ENCODE measurements at places on chromosomes 6 and 20. TPM values are rescaled to one million over a fixed set of nuclear protein-coding genes. Genes with fewer than 3 reads are reported as not detected.

GRCh38 chr20:57715268-57715904 is 5.6 kb upstream of the PMEPA1 start:
- DNase-seq, result no peak

PGC gene
- total RNA-seq, result not detected

- DNase-seq, result no peak
These were observed 26.1 kb downstream of the CHMP4B start for GRCh38 chr20:33837096-33837830.

PRPH2 gene
- total RNA-seq, result 0.15 TPM

ARMC2 gene
- total RNA-seq, result 1.0 TPM

DNA sequence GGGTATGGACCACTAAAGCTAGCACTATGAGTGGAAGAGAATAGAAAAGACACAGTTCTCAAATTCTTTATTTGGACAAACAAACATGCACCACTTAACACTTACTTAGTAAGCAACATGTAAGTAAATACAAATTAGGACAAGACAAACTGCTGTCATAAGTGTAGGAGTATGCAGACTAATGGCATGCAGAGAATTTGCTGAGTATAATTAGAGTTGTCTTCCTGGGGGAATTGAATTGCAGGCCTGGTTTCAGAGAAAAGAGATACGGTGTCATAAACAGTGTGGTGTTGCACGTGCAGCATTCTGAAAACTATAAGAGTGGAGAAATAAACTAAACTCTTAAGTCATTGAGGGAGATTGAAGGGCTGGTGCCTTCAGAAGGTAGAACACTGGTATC is 125.2 kb upstream of the EYA4 start:
- no peak for DNase-seq

DNA sequence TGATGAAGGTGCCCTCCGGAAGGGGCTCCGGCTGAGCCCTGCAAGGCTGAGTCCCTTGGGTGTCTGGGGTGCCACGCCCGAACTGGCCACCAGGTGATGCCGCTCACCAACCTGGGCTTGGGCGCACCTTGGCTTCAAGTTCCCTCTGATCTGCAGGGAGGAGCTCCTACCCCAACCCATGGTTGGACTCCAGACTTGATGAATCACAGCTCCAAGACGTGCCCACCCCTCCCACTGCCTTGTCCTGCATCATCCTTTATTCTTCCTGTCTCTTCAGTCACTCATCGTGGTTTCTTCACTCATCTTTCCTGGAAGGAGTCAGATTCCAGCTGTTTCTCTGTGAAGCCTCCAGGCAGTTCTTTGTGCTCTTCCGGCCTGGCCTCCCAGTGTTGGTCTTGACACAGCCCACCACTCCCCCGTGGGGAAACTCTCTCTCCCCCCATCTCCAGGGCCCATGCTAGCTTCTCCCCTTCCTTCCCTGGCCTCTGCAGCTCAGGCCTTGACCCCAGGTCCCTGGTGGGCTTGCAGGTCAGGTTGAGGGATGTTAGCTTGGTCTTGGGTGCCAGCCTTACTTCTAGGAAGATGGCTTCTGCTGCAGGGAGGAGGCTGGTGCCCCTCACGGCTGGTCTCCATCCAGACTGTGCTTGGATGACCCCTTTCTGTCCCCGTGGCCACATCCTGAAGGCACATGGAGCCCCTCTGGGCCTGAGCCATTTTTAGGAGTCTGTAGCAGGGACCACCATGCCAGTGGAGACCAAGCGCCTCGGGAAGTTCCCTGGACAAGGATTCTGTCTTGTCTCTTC is 2.6 kb upstream of the ZBP1 start:
- no peak for DNase-seq

DNA sequence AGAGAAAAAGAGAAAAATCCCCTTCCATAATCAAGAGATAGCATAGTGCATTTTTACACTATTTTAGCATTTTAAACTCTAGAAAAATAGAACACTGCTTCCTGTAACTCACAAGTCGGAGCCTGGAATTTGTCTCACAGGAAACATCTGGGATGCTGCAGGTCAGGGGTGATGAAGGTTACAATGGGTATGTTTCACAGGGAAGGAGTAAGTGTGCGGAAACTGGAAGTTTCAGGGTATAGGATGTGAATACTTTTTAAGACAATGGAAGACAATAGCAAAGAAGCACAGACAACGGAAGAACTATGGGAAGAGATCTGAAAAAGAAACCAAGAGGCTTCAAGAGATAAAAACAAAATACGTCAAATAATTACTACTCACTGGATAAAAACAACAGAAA is 361.0 kb upstream of the MARCKS start:
- peak; percentile 93 for DNase-seq

FOXO3 gene
- total RNA-seq, result 20.8 TPM

ZNF76 gene
- 20.8 TPM for total RNA-seq

DNA sequence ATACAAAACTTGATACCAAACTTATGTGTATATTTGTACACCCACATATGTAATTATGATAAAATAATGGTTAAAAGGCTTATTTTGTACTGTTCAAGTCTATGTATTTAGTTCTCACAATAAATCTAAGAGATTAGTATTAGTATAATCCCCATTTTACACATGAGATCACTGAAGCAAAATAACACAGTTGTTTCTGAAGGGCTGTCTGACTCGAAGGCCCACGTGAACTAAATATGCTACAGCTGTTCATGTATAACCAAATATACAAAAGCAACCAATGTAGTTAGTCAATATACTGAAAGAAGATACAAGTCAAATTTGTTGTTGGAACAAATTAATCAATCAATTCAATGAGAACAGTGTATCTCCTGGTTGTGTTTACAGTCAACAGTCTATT is 959.2 kb downstream of the EPHA7 start:
- no peak for DNase-seq

DNA sequence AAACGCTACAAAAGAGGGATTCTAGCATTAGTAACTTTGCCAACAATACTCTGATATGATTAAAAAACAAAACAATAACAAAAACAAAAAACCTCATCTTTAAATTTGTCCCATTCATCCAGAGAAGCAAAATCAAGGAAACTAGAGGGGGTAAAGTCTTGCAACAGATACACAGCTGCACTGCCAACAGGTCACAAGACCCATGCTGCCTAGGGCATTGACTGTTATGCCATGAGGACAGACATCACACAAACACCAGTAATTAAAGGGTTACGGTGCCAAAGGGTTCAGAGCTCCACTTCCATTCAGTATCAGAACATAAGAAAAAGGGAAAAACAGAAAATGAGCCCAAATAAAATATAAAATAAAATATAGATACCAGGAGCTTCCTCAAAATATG is 1.6 kb downstream of the TBC1D20 start:
- DNase-seq, result no peak

DNA sequence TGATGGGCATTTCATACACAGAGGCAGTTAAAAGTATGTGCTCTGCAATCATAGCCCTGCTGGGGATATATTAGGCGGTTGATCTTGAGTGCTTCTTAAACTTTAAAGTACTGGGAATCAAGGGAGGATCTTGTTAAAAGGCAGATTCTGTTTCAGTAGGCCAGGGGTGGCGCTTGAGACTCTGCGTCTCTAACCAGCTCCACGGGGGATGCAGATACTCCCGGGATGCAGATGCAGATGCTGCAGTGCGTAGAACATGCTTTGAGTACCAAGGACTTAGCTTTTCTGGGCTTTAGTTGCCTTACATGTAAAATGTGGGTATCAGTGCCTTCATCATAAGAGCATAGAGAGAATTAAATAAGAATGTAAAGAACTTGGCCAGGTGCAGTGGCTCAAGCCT is 44.4 kb upstream of the ENPP5 start:
- no peak for DNase-seq

GRCh38 chr6:96940322-96940721 is 15.8 kb downstream of the KLHL32 start:
- DNase-seq, result no peak

- no peak for DNase-seq
These were observed 301 bp downstream of the PPP1R3D start for GRCh38 chr20:59939879-59940128.

GRCh38 chr6:27303613-27304272 is 8.3 kb downstream of the POM121L2 start:
- no peak for DNase-seq

ADGRB3 gene
- under 0.01 TPM for total RNA-seq

TRDN gene
- total RNA-seq, result not detected

GRCh38 chr6:10800810-10801209 is 37.5 kb downstream of the MAK start:
- no peak for DNase-seq

GRCh38 chr6:9412951-9413559 is 977.7 kb upstream of the SLC35B3 start:
- DNase-seq, result no peak

RIMS1 gene
- total RNA-seq, result 0.82 TPM

NR2E1 gene
- not detected for total RNA-seq

DEFB119 gene
- not detected for total RNA-seq

DNA sequence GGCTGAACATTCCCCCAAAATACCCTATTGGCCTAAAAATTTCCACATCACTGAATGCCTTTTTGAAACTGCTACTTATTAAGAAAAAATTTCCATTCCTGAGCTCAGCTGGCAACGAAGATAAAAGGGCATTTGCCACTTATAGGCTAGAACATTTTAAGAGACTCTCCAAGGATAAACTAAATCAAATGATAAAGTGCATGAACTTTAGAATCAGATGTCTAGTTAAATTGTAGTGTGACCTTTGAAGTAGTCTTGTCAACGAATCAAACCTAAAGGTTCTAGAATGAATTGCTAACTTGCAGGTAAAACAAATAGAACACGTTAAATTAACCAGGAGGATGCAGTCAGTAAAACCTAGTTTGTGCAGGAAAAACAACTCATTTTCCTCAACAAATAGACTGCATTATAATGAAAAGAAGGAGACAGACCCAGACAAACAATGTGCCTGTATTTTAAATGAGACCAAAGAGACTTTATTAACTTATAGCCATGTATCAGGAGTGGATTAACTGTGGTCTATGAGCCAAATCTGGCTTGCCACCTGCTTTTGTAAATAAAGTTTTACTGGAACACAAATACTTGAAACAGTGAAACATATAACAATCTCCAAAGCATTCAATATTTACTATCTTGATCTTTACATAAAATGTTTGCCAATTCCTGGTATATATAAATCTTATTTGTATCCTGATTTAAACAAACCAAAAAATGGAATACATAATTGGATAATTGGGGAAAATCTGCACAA is 184.4 kb downstream of the MEI4 start:
- DNase-seq, result no peak

DNA sequence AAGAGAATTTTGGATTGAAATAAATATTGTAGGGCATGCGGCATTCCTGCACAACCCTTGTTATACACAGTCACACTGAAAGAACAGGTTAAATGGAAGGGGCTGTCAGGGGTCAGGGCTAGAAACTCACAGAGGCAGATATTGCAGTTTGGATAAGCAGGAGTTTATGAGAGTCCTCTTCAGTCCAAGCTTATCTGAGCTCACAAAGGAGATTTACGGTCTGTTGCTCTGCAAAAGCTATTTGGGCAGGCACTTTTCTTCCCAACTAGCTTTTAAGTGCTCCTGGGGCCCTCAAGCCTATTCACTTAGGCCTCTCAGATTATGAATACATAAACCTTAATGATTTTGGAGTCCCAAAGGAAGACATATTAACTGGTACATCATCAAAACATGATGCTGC is 156.2 kb downstream of the SOX4 start:
- no peak for DNase-seq

DNA sequence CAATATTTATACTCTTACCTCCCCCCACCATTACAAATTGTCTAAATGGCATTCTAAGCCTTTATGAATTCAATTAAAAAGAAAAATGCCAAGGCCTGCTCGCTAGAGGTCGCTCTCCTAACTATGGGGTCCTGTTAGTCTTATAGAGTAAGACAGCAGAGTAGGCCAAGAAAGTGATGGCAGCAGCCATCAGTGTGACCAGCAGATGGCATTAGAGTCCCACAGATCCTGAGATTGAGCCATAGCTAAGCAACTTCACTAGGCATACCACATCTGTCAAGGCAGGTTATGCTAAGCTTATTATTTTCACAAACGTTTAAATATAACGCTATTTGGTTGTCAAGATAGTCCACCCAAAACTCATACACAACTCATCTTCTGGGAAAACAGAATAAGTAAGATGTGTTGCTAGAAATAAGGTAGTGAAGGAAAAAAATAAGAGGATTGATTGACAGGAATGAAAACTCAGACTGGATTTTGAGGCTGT is 57.6 kb upstream of the SCAF8 start:
- DNase-seq, result peak; percentile 97

- no peak for DNase-seq
These were observed 17.8 kb downstream of the ACTR5 start for GRCh38 chr20:38766071-38766470.

GRCh38 chr6:38799529-38800184 is 84.5 kb downstream of the DNAH8 start:
- no peak for DNase-seq

LY86 gene
- not detected for total RNA-seq

GRCh38 chr6:168171673-168172353 is 92.8 kb upstream of the FRMD1 start:
- DNase-seq, result no peak

TRAPPC3L gene
- total RNA-seq, result 0.34 TPM

WFDC2 gene
- total RNA-seq, result not detected

GRCh38 chr6:166678426-166678825 is 51.4 kb upstream of the RPS6KA2 start:
- DNase-seq, result no peak

PNISR gene
- 50.1 TPM for total RNA-seq

DNA sequence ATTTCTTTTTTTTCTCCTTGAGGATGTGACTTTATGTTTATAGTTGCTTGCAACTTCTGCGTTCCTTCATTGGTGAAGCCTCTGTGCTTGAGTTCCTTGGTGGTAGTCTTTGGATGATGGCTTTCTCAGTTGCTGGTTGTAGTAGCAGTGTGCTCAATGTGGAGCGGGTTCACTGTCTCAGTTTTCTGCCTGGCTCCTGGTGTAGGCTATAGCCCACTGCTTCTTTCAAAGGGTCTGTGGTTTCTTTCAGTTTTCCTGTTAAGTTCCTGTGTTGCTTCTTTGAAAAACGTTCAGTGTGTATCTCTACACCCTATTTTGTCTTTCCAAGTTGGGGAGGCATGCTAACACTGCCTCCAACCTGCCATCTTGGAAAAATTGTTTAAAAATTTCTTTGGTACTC is 33.9 kb upstream of the ZBTB24 start:
- no peak for DNase-seq

DNA sequence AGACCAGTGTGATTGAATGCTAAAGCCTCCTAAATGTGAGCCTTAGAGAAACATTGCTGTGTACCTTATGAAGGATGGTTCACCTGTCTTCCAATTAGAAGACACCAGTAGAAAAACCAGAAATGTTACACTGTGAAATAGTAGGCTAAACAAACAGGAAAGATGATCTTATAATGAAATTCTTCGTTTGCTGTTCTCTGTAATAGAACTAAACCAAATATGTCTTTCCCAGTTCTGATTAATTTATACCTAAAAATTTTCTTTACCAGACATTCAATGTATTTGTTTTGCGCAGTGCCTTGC is 114.8 kb downstream of the RTN4IP1 start:
- DNase-seq, result no peak

Measured in glomerular endothelial cell (primary cell).